ENCODE measurements at places on chromosomes 11 and 22.

- DNase-seq: no peak
Measured at GRCh38 chr11:93063086-93063485, 93.6 kb downstream of the MTNR1B start.

DNA sequence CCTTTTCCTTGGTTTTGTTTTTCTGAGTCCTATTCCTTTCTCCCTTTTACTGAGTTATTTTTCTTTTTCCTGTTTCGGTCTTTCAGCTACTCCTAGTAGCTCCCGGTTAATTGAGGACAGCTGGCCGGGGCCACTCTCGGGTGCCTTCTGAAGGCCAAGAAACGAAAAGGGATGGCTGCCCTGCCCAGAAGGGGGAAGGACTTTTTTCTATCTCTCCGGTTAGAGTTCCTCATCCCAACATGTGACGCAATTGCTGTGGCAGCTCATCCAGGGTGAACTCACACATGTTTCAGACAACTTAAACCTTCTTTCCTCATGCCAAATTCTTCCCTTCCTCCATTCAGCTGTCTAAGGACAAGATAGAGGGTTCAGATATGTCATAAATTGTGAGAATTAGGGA lies 83.6 kb downstream of the PIWIL4 start:
- DNase-seq: no peak

- DNase-seq: no peak
Measured at GRCh38 chr11:84389696-84390095, 1103.5 kb upstream of the CCDC90B start.

DNA sequence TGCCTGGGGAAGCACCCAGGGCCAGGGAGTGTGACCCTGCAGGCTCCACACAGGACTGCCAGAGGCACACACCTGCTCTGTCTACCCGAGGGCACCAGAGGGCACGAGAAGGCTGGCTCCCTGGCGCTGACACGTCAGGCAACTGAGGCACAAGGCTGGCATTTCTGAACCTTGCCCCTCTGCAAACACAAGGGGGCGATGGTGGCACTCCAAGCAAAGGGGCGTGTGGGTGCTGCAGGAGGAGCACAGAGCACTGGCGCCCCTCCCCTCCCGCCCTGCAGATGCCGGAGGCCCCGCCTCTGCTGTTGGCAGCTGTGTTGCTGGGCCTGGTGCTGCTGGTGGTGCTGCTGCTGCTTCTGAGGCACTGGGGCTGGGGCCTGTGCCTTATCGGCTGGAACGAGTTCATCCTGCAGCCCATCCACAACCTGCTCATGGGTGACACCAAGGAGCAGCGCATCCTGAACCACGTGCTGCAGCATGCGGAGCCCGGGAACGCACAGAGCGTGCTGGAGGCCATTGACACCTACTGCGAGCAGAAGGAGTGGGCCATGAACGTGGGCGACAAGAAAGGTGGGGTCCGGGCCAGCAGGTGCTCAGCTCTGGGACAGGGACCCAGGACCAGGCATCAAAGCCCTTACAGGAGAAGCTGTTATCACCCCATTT lies 20.8 kb upstream of the TXNRD2 start:
- peak; percentile 80 for DNase-seq

GRCh38 chr22:39171623-39172264 lies 19.3 kb upstream of the CBX7 start:
- DNase-seq: no peak

GRCh38 chr11:9745411-9746211 lies 81.7 kb downstream of the SWAP70 start:
- no peak for DNase-seq

GRCh38 chr22:37843741-37844089 lies 419 bp downstream of the ANKRD54 start:
- DNase-seq: peak; percentile 67

DNA sequence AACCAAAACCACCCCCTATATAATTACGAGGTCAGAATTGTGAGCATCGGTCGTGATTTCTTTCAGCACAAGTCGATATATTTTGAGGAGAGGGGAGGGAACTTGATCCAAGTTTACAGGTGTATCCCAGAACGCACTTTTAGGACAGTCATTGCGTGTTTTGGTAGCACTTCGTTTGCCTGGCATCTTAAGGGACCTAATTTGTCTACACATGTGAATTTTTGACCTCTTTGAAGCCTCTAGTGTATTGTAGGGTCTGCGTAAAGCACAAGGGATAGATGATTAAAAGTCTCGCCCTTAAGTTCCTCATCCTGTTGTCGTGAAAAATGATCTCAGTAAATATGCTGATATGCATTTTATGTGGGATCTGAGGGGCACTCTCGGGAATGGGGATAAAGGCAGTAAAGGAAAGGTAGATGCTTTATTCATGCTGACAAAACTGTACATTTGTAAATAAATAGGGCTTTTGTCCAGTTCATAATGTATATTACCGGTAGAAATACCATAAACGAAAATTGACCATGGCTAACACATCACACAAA lies 632 bp upstream of the CCDC34 start:
- no peak for DNase-seq

- no peak for DNase-seq
Measured at GRCh38 chr22:16915701-16916100, 90.5 kb upstream of the XKR3 start.

DNA sequence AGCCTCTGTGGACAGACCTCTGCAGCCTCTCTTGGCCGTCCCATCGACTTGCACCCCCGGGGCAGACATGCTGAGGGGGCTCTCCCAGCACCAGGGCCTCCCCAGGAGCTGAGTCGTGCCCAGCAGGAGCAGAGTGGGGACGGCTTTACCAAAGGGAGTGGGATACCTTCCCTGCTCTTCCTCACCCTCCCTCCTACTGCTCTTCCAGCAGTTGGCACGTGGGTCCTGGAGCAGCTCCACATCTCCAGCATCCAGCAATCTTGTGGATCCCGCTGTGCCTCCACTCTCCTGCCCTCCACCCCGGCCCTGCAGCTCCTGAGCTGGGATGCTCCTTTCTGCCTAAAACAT lies 854.0 kb downstream of the BRD1 start:
- DNase-seq: no peak
